HepG2 (cell line): ENCODE measurements at places on chromosomes 13 and 19.
A peak's percentile ranks its signal among the peaks of the same experiment; 100 is the strongest.

DNA sequence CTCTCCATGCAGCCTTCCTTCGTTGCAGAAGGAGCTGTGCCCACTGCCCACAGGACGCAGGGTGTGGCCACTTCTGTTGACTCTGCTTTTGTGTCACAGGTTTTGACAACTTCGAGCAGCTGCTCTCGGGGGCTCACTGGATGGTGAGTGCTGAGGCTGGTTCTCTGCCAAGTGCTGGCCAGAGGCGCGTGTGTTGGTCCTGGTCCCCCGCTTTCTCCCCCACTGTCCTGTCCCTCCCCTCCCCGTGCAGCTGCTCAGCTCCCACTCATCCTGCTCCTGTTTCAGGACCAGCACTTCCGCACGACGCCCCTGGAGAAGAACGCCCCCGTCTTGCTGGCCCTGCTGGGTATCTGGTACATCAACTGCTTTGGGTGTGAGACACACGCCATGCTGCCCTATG lies 10.6 kb upstream of the PDCD2L start:
- DNase-seq = no peak

- no peak for DNase-seq
Observed at GRCh38 chr13:107035778-107036177, 467.8 kb upstream of the ARGLU1 start.

DNA sequence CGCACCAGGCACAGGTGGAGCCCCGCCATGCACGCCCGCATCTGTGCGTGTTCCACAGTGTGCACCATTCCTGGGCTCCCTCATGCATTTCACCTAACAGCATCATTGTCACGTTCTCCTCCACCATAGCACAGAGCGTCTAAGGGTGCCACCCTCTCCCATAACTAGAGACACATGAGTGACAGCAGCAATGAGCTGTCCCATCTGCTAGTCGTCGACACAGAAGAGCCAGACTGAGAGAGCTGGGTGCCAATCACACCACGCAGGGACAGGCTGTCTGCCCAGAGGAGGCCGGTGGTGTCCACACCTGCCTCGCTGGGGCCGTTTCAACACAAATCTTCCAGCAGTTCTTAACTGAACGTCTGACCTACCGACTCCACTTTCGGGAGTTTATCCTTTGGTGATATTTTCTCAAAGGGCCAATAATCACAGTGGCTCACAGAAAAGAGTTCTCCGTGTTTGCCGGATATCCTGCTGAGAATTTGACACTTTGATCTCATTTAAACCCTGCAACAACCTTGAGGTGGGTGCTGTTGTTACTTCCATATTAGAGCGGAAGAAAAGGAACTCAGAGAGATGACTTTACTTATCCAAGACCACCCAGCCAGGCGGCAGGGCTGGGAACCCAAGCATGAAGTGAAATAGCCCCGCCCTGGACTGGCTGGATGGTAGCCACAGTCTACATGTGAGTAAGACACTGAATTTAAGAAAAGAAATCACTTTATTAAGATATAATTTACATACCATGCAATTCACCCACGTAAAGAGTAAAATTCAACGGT lies 16.2 kb downstream of the CLEC11A start:
- no peak for DNase-seq

DNA sequence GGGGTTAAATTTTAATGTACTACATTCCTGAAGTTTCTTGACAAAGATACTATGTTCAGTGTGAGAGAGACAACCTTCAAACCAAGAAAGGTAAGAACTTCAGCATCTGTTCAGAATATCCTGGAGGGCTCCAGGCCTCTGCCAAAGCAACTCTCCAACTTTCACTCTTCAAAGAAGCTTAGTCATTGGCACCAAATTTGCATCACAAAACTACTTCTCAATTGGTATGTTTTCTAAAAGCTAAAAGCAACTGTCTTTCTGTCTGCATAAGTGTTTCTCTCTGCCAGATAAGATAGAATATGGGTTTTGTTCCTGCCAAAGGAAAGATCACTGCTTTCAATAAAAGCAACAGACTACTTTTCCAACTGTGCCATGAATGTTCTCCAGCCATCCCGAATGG lies 187.4 kb downstream of the SUCLA2 start:
- no peak for DNase-seq

DNA sequence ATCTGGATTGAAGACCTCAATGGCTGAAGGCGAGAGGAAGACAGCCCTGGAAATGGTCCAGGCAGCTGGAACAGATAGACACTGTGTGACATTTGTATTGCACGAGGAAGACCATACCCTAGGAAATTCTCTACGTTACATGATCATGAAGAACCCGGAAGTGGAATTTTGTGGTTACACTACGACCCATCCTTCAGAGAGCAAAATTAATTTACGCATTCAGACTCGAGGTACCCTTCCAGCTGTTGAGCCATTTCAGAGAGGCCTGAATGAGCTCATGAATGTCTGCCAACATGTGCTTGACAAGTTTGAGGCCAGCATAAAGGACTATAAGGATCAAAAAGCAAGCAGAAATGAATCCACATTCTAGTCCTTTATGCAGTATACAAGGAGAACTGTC lies 1.2 kb downstream of the POLR1D start:
- no peak for DNase-seq

GRCh38 chr19:1411255-1412191 lies 4.1 kb downstream of the DAZAP1 start:
- DNase-seq = no peak

DNA sequence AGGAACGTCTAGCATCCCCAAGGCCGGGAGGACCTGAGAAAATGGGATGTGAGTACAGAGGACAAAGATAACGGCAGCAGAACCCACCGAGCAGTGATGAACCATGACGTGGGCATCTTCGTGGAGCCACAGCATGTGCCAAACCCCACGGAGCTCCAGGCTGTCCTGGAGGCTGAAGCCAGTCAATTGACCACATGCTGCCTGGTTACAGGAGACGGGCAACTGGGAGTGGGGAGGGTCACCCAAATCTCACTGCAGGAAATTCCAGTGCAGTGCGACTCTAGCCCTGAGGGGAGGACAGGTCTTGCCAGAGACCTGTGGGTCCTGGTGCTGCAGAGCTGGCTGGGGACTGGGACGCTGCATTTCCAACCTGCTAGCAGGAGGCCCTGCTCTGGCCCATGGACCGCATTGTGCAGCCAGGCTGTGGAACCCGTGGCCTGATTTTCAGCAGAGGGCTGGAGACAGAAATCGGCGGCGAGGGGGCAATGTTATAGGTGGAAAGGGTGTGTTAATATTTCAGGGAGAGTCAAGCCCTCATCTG lies 3.2 kb upstream of the GRTP1 start:
- DNase-seq = no peak

DNA sequence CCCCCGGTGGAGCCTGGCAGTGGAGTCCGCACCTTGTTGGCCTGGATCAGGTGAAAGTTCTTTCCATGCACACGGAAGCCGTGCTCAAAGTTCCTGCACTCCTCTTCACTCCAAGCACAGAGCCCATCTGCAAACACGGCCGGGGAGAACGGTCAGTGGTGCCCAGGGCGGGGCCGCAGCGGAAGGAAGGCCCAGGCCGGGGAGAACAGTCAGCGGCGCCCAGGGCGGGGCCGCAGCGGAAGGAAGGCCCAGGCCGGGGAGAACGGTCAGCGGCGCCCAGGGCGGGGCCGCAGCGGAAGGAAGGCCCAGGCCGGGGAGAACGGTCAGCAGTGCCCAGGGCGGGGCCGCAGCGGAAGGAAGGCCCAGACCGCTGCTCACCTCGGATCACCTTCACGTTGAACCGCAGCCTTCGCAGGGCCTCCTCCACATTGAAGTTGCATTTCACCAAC lies 20.6 kb upstream of the PLPP2 start:
- no peak for DNase-seq

DNA sequence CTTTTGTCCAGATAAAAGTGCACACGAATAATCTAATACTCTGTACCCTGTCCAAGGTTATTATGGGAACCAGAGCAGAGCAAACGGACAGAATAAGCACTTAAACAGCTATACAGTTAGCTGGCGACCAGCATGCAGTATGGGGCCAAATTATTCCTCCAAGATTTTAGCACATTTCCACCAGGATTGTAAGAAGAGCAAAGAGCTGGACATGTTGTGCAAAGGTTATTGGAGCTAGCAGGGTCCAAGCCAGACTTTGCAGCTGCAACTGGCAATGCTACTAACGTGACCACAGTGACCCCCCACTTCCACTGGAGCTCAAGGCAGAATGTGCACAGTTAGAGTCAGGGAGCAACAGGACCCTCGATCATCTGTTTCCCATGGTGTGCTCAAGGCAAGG lies 89.9 kb downstream of the COL4A1 start:
- no peak for DNase-seq

DNA sequence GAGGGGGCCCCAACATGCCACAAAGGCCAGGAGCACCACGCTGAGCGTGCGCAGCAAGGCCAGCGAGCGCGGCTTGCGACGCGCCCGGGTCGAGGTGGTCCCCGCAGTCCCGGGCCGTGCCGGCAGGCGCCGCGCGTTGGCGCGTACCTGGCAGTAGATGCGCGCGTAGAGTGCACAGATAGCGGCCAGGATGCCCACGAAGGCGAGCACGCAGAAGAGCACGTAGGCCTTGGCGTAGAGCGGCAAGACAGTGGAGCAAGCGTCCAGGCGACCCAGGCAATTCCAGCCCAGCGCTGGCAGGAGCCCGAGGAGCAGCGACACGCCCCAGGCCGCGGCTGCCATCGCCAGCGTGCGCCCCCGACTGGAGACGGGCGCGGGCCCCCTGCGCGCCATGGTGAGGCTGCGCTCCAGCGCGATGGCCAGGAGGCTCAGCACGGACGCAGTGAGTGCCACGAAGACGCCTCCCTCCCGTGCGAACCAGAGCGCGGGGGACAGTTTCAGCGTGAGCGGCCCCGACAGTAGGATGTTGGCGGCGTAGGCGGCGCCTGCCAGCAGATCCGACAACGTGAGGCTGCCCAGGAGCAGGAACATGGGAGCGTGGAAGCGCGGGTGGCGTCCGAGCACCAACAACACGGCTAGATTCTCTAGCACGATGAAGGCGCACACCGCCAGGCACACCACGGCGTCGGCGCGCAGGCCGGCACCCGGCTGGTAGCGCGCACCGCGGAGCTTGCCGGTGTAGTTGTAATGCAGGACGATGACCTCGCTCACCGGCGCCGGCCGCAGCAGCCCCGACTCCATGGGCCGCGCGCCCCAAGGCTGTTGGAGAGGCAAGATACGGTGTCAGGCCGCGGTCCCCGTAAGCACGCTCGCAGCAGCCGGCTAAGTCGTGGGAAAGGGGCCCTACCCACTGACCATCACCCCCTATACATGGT lies 2.8 kb downstream of the S1PR5 start:
- DNase-seq = no peak

DNA sequence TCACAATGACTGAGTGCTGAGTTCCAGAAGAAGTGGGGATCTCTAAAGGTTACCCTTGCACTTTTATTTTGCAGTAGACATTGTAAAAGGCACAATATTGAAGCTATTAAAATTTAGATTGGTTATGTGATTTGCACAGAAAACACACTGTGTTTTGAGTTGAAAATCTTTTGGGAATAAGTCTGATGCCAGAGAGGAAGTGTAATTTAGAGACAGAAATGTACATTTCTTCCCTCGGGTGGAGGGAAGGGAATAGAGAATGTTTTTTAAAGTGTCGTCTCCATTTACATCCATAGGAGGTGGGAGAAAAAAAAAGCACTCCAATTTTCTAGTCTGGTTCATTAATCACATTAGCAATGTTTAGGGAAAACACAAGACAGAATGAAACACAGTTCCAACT lies 465.8 kb downstream of the OLFM4 start:
- no peak for DNase-seq

GRCh38 chr13:113119166-113119821 lies 3.3 kb upstream of the F10 start:
- DNase-seq = no peak

- DNase-seq = no peak
Observed at GRCh38 chr19:2532252-2533071, 56.5 kb downstream of the GADD45B start.

DNA sequence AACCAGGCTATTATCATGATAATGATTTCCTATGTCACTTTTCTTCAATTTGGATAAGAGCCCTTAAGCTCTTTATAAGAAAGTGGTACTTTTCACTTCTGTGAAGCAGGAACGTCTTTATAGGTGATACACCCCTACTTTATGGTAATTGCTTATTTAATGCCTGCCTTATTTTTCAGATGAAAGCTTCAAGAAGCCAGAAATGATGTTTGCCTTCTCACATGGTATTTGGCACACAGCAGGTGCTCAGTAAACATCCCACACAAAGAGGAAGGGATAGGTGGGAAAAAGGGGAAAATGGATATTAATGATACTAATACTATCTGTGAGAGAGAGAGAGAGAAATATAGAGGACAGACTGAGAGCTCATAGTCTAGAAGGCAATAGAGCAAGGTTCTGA lies 29.0 kb upstream of the WASF3 start:
- no peak for DNase-seq

DNA sequence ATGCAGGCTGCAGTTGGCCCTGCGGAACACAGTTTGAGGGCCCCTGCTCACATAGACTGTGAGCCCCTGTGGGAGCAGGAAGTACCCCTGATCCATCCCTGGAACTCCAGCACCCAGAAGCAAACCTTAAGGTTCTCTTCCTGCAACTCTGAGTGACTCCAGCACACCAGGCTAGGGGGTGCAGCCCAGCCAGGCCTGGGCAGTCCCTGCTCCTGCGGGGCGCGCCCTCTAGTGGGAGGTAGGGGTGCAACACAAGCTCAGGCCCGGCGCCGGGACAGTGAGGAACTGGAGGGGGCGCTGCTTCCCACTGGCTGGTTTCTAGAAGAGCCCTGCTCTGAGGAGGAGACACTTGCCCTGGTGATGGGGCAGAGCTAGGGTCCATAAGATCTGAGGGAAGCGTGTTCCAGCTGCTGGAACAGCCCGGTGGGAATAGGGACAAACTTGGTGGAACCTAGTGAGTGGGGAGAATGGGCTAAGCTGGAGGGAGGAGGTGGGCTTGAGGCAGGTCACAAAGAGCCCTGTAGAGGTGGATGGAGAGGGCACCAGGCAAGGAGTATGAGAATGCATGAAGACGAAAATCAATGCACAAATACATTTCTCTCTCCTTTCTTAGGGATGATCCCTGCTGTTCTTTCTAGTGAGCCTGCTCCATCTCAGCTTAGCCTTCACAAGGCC lies 5.0 kb downstream of the ZSCAN5A start:
- peak; percentile 39 for DNase-seq

- peak; percentile 29 for DNase-seq
Observed at GRCh38 chr19:12884926-12885748, 1.9 kb downstream of the KLF1 start.

DNA sequence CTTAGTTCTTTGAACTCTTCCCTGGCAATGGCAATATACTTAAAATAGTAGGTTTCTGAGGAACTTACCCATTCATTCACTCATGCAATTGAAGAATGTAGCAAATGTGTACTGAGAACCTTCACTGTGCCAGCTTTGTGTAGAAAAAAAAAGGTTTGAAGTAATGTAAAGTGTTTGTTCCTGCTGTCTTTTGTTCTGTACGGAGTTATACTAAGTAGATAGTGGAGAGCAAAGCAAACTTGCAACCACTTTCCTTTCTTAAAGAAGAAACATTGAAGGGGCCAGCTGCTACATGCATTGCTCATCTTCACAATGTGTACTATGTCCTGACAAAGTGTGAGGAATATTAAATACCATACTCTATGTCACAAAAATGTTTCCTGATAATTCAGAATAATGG lies 68.9 kb upstream of the FREM2 start:
- no peak for DNase-seq

DNA sequence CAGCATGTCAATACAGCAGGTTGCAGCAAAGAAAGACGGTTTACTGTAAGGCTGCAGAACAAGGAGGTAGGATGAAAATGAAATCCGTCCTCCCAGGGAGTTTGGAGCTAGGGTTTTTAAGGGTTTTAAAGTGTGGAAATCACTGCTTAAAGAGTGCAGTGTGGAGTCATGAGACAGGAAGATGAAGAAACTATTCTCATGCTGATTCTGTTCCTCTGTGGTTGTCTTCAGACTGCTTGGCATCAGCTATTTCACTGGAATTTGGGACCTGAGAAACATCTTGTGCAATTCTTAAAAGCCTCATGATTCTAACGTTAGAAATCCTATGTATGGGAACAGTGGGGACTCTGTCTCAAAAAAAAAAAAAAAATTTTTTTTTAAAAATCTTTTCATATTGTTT lies 11.4 kb downstream of the ZNF331 start:
- no peak for DNase-seq
